ENCODE measurements at places on chromosomes 16 and 17. TPM values are rescaled to one million over a fixed set of nuclear protein-coding genes. Genes with fewer than 3 reads are reported as not detected.

GRCh38 chr17:66522591-66523272 is 220.3 kb downstream of the PRKCA start:
- no peak overlapping the region for H3K27ac ChIP-seq
- no peaks in the 10 kb centered on the region for H3K36me3 ChIP-seq
- H3K4me1 ChIP-seq, result no peaks in the 10 kb centered on the region
- H3K27me3 ChIP-seq, result no peaks in the 10 kb centered on the region

- DNase-seq, result peak; percentile 31
- peaks cover 20% of the 10 kb centered on the region for H3K4me1 ChIP-seq
- H3K27ac ChIP-seq, result peak overlapping the region; percentile 90
- no peaks in the 10 kb centered on the region for H3K36me3 ChIP-seq
- no peaks in the 10 kb centered on the region for H3K27me3 ChIP-seq
These were observed 159.4 kb upstream of the CHMP6 start for GRCh38 chr17:80832266-80832676.

The TEDC2 gene
- total RNA-seq, result 4.0 TPM

DNA sequence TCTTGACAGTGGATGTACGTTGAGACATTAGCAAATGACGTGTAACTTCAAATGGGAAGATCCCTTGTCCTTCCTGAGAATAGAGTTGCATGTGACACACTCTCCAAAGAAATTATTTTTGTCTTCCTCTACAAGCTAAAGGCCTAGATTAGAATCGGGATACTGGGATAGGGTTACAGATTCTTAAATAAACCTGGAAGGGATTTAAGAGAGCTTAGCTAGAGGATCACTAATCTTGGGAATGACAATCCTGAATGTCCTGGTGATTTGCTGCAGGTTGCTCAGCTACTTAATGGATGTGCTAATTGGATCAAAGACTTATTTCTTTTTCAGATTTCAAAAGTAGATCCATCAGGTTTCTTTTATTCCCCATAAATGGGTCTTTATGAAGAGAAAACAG is 101.9 kb downstream of the KCNJ2 start:
- no peaks in the 10 kb centered on the region for H3K36me3 ChIP-seq
- no peak overlapping the region for H3K27ac ChIP-seq
- H3K4me3 ChIP-seq, result no peak overlapping the region
- H3K4me1 ChIP-seq, result no peaks in the 10 kb centered on the region

DNA sequence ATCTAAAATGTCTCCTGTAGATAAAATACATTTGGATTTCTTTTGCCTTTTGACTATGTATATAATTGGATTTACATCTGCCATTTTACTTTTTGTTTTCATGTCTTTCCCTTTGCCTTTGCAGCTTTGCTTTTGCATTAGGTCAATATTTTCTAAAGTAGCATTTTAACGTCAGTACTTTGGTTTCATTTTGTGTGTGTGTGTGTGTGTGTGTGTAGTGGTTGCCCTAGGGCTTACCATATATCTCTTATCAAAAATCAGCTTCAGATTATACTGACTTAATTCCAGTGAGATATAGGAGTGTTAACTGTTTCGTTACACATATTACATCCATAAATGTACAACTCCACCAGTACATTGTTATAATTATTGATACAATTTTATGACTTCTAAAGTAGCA is 26.1 kb downstream of the AKTIP start:
- no peak for DNase-seq
- H3K4me3 ChIP-seq, result no peak overlapping the region
- no peak overlapping the region for H3K27ac ChIP-seq

The BRICD5 gene
- total RNA-seq, result 6.7 TPM

DNA sequence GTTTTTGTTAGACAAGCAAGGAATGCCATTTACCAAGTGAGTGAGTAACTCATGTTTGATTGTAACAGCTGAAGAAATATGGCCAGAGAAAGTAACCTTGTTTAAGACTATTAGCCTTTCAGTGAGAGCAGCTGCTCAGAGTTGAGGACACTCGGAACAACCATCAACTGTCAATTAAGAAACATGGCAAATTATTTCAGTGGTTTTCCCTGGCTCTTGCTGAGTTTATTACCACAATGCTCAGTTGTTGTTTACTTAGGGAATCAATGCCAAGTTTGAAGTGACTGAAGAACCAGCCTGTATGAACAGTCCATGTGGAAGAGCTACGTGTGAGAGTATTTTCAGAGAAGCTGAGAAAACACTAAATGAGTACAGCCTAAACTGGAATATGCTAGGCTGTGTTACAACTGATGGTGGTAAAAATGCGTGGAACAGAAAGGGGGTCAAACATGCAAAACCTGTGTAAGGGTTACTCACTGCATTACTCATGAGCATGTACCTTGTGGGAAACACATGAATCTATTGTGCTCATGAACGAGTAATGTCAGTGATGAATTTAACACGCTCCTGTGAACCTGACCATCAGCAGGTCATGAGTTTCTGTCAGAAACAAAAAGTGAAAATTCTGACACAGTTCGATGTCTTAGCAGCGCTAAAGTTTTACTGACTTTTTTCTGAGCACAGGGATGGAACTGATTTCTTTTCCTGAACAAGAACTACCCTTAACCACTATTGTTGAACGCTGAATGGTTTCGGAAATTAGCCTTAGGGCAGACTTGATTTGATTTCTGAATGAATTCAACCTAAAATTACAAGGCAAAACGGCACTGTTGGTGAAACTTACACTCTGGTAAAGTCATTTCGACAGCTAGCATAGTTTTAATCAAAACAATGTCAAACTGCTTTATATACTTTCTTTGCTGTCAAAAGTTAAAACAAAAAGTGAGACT is 33.5 kb downstream of the GNA13 start:
- H3K4me3 ChIP-seq, result no peak overlapping the region
- peaks cover 28% of the 10 kb centered on the region for H3K4me1 ChIP-seq
- no peaks in the 10 kb centered on the region for H3K36me3 ChIP-seq
- H3K27me3 ChIP-seq, result no peaks in the 10 kb centered on the region

DNA sequence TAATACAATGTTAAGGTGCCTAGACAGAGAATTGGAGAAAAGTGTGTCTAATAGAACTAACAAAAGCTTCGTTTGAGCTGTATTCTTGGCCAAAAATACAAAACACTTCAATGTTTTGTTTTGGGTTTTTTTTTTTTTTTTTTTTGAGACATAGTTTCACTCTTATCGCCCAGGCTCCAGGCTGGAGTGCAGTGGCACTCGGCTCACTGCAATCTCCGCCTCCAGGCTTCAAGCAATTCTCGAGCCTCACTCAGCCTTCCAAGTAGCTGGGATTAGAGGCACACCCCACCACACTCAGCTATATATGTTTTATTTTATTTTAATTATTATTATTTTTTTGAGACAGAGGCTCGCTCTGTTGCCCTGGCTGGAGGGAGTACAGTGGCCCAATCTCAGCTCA is 38.3 kb upstream of the CARMIL2 start:
- H3K27ac ChIP-seq, result no peak overlapping the region
- H3K4me1 ChIP-seq, result no peaks in the 10 kb centered on the region
- H3K36me3 ChIP-seq, result no peaks in the 10 kb centered on the region
- no peak for DNase-seq
- H3K27me3 ChIP-seq, result no peaks in the 10 kb centered on the region

The NPW gene
- 3.1 TPM for total RNA-seq

GRCh38 chr17:1947743-1948516 is 77.2 kb downstream of the RTN4RL1 start:
- no peaks in the 10 kb centered on the region for H3K4me1 ChIP-seq
- H3K4me3 ChIP-seq, result no peak overlapping the region
- H3K27me3 ChIP-seq, result no peaks in the 10 kb centered on the region

DNA sequence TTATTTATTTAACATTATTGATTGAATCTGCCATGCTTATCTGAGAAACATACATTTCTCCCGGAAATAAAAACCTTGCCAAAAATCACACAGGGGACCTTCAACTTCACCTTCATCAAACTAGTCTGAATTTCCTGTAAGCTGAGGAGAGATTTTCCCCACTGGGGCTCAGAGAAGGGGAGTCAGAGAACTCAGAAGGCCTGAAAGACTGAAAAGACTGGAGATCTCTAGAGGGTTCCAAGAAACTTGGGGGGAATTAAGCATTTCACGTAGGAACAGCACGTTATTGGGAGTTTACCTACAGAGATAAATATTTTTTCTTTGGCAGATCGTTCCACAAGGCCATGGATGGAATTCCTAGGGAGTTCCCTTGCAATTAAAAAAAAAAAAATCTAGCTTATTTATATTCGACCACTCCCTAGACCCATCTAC is 528 bp upstream of the NOL11 start:
- H3K4me1 ChIP-seq, result peaks cover 25% of the 10 kb centered on the region
- H3K27ac ChIP-seq, result peak overlapping the region; percentile 89
- DNase-seq, result no peak
- no peaks in the 10 kb centered on the region for H3K27me3 ChIP-seq
- peaks cover 19% of the 10 kb centered on the region for H3K36me3 ChIP-seq

- no peaks in the 10 kb centered on the region for H3K27me3 ChIP-seq
- H3K36me3 ChIP-seq, result no peaks in the 10 kb centered on the region
- peak overlapping the region; percentile 51 for H3K27ac ChIP-seq
- peaks cover 5% of the 10 kb centered on the region for H3K4me1 ChIP-seq
These were observed 28.4 kb upstream of the EMP2 start for GRCh38 chr16:10608687-10609401.

- no peak for DNase-seq
- no peak overlapping the region for H3K27ac ChIP-seq
- no peak overlapping the region for H3K4me3 ChIP-seq
- H3K27me3 ChIP-seq, result no peaks in the 10 kb centered on the region
These were observed 23.5 kb downstream of the POLR3E start for GRCh38 chr16:22320572-22321339.

DNA sequence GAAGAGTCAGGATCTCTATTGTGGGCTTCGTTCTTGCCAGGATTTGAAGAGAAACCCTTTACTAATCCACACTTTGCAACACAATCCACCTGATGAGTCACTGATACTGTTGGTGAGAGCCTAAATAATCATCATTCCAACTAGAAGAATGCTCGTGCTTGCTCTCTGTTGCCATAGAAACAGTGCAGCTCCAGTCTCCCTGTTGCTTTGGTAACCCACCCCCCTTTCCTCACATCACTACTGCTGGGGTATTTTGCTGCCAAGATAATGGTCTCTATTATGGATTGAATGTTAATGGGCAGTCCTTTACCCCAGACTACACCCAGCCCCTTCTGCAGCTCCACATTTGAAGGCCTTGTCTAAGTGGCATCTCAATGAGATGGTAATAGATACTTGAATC is 190.4 kb downstream of the ABCC12 start:
- no peak overlapping the region for H3K27ac ChIP-seq
- H3K27me3 ChIP-seq, result no peaks in the 10 kb centered on the region
- no peak overlapping the region for H3K4me3 ChIP-seq
- no peaks in the 10 kb centered on the region for H3K4me1 ChIP-seq
- H3K36me3 ChIP-seq, result no peaks in the 10 kb centered on the region
- DNase-seq, result no peak

The ALOX12 gene
- 0.29 TPM for total RNA-seq

The SGCA gene
- total RNA-seq, result 8.3 TPM

DNA sequence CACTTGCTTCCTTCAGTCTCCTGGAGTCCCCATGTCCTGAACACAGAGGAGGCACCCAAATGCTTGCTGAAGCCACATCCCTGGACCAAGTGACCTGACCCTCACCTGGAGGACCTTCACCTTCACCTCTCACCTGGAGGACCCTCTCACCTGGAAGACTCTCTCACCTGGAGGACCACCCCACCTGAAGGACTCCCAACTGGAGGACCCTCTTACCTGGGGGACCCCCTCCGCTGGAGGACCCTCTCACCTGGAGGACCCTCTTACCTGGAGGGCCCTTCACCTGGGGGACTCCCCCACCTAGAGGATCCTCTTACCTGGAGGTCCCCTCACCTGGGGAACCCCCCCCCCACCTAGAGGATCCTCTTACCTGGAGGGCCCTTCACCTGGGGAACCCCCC is 573 bp upstream of the CDK10 start:
- DNase-seq, result no peak
- no peak overlapping the region for H3K27ac ChIP-seq
- H3K4me3 ChIP-seq, result no peak overlapping the region
- H3K4me1 ChIP-seq, result peaks cover 8% of the 10 kb centered on the region

The KCNJ16 gene
- 0.31 TPM for total RNA-seq

DNA sequence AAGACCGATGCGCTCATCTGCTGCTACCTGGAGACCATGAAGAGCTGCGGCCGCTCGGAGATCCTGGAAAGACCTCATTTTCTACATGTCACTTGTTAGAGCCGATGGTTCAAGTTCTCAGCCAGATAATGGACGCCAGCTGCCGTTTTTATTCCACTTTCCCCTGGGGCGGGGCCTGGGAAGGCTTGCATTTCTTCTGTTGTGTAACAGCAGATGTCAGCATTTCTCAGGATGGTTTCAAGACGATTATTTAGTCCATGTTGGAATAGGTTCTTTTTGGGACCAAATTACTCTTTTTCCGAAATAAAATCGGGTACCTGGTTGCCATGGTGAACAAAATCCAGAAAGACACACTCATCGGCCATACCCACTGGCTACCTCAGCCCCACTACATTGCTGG is 1418.3 kb downstream of the CDH11 start:
- H3K4me1 ChIP-seq, result no peaks in the 10 kb centered on the region
- H3K27me3 ChIP-seq, result no peaks in the 10 kb centered on the region
- no peak for DNase-seq

GRCh38 chr17:33324736-33325135 is 31.6 kb upstream of the ASIC2 start:
- H3K4me3 ChIP-seq, result no peak overlapping the region
- no peak for DNase-seq
- no peaks in the 10 kb centered on the region for H3K36me3 ChIP-seq
- H3K27me3 ChIP-seq, result no peaks in the 10 kb centered on the region
- H3K27ac ChIP-seq, result no peak overlapping the region

- no peaks in the 10 kb centered on the region for H3K36me3 ChIP-seq
- H3K27me3 ChIP-seq, result no peaks in the 10 kb centered on the region
- no peak overlapping the region for H3K4me3 ChIP-seq
- H3K4me1 ChIP-seq, result no peaks in the 10 kb centered on the region
- DNase-seq, result no peak
- H3K27ac ChIP-seq, result no peak overlapping the region
These were observed 10.3 kb upstream of the PVALEF start for GRCh38 chr17:81154961-81155360.

DNA sequence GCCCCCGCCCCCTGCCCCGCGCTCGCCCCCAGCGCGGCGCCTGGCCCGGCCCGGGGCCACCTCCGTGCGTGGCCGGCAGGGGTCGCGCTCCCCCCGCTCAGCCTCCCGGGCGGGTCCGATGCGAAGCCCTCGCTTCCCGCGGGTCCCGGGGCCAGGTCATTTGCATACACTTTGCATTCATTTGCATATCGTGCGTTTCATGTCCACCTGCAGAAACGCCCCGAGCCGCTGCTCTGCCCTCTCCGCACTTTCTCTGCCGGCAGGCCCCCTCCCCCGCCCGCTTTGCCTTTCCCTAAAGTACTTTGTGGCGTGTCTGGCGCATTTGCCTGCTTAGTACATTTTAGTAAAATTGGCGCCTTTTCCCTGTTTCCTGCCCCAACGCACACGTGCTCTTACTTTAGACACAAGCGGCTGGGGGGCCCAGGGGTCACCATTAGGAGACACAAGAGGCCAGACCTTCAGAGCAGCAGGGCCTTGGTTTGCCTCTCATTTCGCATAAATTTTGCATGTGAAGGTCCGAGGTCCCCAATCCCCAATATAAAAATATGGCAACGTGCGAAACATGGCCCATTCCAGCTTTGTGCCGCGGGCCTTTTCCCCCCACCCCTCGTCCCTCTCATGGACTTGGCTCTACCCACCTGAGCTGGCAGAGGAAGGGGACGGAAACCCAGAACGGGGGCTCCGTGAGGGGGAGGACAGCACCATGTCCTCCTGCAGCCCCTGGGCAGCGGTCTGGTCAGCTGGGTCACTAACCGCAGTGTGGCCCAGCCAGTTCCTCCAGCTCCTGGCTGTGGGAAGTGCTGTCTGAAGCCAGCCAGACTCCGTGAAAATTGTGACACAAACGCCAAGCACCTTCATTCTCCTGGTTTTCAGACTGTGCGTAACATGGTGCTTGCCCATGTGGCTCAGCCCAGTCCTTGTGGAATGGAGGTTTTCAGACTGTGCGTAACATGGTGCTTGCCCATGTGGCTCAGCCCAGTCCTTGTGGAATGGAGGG is 34.8 kb downstream of the CBFA2T3 start:
- no peak overlapping the region for H3K27ac ChIP-seq
- peaks cover 51% of the 10 kb centered on the region for H3K4me1 ChIP-seq
- no peaks in the 10 kb centered on the region for H3K36me3 ChIP-seq
- peaks cover 72% of the 10 kb centered on the region for H3K27me3 ChIP-seq
- peak; percentile 93 for DNase-seq

Data from left lung (tissue), 14 donors.